ENCODE measurements at places on chromosomes 7 and 10.

DNA sequence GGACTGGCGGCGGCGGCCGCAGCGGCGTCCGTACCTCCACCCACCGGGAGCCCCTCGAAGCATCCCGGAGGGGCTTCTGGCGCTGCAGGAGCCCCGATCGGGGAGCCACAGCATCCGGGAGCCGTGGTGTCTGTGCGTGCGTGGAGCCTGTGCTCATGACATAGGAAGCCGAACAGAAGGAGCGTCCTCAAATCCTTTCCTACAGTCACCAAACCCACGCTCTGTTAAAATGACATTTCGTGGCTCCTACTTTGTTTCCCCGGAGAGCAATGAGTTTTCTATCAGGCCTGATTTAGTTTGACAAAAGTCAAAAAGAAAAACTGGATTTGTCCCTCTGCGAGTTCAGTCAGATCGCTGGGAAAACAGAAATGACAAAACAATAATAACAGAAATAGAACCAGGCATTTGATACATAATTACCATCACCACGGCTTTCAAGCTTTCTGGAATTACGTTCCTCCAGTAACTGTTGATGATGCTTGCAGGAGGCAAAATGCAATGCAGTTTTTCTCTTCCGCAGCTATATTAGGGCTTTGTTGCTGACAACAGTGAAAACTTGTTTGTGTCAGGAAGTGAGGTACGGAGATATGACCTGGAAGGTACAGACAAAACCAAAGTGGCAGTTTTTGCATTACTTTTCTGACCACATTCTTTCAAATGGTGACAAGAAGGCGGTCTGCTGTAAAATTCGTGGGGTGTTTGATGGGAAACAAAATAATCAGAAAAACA lies 219.3 kb upstream of the MKLN1 start:
- DNase-seq: peak; percentile 73

DNA sequence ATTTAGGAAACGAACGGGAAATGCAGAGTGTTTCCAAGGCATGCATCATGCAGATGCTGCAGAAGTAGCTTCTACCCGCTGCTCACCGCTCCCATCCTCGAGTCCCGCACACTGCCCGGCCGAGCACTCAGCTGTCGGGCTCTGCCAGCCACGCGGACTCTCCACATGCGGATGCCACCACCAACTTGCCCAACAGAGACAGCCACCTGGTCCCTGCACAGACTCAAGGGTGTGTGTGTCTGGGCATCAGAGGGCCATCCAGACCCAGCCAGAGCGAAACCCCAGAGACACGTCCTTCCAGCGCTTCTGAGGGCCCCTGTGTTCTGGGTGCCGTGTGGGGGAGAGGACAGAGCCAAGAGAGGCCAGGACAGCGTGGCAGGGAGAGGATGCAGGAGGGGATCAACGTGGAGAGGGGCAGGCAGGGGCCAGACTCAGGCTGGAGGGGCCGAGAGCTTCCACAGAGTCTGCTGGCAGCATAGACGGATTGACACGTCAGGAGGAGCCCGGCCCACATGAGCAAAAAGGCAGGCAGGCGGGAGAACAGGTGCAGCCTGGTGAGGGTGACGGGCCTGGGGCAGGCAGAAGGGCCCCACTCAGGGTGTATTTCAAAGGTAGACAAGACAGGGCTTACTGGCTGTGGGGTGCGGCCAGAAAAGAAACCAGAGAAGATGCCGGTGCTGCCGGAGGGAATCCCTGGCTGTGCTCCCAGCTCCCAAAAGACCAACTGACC lies 18.3 kb downstream of the GPER1 start:
- no peak for DNase-seq

- no peak for DNase-seq
These were observed 24.5 kb upstream of the AGMO start for GRCh38 chr7:15586266-15586665.

- peak; percentile 59 for DNase-seq
These were observed 6.8 kb downstream of the CYP26A1 start for GRCh38 chr10:93080350-93081046.

- DNase-seq: peak; percentile 83
These were observed at the start of gene ADAM8 for GRCh38 chr10:133276435-133277201. ADAM8 (minus strand) TSS chr10:133276868; CDS start chr10:133276817, 51 bp downstream.

All from Karpas-422 (cell line).